Fibroblast of the conjunctiva (primary cell): ENCODE measurements at places on chromosomes 2 and 18.

DNA sequence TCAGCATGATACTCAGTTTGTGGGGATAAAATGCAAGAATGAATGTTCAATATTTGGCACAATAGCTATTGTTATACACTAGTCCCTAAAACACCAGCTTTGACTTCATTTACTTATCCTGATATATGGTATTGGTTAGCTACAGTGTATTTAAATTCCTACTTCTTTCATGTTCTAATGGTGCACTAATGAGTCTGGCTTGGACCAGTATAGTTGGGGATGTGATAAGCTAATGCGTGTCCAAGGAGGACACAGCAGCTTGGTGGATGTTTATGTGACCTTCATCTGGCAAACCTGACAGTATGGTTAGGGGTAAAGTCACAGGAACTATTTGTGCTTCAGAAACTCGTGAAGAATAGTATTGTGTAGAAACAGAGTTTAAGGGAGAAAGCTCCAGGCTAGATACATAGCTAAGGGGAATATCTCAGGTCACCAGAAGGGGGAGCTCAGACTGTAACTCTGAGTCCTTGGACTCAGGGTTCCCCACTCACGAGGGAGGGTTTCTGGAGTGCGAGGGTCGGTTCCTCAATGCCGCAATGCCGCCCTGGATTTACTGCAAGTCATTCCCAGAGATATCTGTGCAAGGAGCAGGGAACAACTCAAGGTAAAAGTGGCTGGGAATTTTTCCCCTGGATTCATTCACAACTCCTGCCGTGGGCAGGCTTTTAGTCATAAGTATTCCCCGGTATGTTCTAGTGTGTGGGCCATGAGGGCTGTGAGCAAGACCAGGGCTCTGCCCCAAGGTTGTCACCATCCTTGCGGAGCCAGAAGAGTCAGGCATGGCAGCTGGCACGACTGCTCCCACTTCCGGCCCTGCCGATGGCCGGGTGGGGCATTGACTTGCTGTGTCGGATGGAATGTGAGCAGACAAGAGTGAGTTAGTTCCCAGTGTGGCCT is 14.5 kb downstream of the IL1R2 start:
- DNase-seq: peak; percentile 42

DNA sequence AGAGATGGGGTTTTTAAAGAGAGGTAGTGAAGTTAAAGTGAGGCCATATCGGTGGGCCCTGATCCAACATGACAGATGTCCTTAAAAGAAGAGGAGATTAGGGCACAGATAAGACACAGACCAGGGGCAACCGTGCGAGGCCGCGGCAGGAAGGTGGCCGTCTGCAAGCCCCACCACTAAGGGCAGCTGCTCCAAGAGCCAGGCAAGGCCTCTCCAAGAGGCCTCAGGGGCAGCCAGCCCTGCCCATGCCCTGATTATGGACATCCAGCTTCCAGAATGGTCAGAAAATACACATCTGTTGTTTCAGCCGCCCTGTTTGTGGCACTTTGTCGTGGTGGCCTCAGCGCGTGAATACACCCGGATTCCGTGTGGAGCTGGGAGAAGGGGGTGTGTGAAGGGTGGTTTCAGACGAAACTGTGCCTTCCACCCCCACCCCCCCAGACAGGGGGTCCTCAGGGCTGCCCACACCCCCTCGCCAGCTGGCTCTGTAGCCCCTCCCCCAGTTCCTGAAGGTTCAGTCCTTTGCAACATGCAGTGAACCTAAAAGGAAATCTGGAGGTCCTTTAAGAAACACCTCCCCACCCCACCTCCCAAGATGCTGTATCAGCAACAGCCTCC is 74.1 kb upstream of the SMAD7 start:
- DNase-seq: no peak

- no peak for DNase-seq
Observed at GRCh38 chr2:39608686-39609441, 56.9 kb upstream of the TMEM178A start.

DNA sequence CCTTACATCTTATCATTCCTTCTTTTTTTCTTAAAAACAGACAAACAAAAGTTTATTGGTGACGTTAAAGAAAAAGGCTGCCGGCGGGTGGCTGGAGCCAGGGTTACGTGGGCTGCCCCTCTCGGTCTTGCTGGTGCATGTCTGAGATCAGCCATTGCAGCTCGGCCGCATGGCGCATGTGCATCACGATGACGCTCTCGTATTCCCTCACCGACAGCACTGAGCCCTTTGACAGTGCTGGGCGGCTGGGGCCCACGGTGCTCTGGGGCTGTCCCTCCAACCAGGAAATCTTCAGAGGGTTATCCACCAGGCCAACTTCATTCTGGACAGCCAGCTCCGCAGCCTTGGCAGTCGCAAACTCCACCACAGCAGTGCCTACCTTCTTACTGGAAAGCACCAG is 1081.8 kb upstream of the TMEFF2 start:
- no peak for DNase-seq
